ENCODE measurements at places on chromosomes 2 and 18.
A peak's percentile ranks its signal among the peaks of the same experiment; 100 is the strongest.

DNA sequence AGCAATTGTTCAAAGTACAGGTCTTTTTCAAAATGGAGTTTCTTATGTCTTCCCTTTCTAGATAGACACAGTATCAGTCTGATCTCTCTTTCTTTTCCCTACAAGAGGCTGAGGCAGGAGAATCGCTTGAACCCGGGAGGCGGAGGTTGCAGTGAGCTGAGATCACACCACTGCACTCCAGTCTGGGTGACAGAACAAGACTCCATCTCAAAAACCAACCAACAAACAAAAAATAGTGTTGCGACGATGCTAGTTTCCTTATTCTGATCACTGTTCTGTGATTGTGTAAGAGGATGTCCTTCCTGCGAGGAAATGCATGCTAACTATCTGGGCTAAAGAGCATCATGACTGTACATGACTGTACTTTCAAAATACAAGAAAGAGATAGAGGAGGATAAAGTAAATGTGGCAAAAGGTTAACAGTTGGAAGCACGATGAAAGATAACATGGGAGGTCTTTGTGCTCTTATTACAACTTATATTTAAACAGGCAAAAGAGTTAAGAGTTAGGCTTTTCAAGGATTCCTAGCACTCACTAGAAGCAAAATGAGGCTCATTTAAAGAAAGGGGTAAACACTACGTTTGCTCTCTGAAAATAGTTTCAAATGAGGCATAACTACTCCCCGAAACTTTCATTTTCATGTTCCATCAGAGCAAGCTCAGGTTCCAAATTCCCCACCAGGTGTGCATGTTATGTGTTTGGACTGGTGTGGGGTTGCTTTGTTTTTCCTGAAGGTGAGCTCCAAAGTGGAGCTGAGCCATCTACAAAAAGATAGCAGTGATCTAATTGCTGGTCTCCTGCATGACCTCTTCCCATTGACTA is 23.8 kb downstream of the SOWAHC start:
- no peak for DNase-seq

DNA sequence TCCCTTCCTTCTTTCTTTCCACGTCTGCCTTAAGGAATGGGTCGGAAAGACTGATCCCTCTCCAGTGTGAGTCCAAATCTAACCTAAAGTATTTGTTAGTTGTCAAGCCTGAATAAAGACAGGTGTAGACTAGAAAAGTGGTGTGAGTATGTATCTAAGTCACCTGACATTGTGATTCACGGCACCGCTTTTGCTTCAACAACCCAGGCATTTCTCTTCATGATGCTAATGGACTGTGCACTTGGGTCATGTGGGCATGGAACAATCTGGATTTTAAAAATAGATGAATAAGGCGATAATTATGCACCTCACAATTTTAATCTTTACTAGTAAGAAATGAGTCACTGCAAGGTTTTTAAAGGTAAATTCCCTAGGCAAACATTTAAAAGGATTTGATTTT is 107.5 kb downstream of the LIPG start:
- DNase-seq, result no peak

GRCh38 chr2:201244829-201245228 is 15.5 kb upstream of the CASP8 start:
- no peak for DNase-seq

DNA sequence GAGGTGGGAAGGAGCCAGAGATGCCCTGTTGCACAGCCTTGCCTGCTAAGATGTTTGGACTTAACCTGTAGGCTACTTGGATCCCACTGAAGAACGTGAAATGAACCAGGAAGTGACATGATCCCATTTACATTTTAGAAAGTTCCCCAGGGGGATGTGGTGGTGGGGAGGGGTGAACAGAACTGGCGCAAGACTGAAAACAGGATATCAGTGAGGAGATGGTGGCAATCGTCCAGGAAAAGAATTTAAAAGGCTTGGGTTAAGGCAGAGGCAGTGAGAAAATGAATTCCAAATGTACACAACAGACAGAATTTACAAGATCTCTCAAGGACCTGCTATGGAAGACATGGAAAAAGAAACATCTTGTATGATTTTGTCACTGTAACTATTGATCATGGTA is 42.3 kb downstream of the SULT1C2 start:
- no peak for DNase-seq

DNA sequence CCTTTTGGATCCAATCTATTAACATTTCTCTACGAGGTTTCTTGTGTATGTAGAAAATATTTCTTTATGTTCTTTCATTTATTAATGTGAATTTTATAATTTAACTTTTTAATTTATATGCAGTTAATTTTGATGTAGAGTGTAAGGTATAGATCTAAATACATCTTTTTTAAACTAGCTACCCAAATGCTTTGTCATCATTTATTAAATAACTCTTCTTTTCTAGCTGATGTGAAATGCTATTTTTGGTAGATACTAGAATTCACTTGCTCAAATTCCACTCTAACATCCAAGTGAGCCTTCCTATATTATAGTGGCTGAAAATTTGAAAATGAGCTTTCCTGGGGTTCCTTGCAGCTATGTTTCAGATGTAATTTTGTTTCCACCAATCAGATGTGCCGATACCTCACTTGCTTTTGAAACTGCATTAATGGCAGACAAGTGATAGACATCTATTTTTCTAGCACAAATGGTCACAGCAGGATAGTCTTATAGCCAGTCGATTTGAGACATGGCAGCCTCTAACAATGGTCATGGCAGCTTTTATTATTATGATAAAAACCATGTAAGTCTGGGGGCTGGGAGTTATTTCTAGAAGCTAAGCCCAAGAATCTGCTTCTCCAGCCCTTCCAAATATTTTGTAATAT is 10.9 kb upstream of the ICOS start:
- no peak for DNase-seq

DNA sequence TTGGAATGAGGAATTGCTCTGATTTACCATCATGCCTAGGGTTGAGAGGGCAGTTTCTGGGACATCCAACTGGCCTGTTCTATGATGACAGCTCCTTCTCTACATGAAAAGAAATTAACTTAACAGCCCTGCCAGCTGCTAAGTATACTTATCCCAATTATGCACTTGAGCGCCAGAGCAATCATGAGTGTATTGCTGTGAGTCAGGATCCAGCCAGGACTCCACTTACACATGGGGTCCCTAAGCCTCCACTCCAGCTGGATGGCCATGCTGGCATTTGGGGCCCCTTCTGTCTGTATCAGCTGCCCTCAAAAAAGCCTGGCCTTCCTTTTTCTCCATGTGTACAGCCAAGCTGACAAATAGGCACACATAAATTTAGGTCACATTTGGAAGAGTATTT is 481.9 kb downstream of the TMX3 start:
- DNase-seq, result no peak

GRCh38 chr2:240431271-240431660 is 4.2 kb upstream of the GPC1 start:
- no peak for DNase-seq

- no peak for DNase-seq
These were observed 472.4 kb upstream of the SPHKAP start for GRCh38 chr2:228653884-228654283.

- no peak for DNase-seq
These were observed 245.7 kb downstream of the MTX2 start for GRCh38 chr2:176514805-176515500.

GRCh38 chr18:3261373-3262233 is at the start of gene MYL12B:
MYL12B (plus strand) TSS chr18:3262133; CDS start chr18:3272899, 10,766 bp downstream.
- DNase-seq, result peak; percentile 96

DNA sequence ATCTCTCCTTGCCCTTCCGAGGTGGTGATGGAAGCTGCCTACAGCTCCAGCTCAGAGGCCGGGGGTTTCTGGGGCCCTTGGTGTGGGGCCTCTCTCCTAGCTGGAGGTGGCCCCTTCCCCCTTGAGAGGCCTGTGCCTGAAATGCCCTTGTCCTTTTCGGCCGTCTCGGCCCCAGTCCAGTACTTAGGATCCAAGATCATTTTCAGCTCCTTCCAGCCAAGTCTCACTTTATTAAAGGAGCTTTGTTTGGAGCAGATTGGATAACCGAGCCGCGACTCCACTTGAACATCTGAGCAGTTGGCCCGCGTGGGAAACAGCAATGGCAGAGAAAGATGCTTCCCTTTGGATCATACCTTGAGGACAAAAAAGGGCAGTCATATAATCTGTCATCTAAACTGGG is 125.0 kb downstream of the NEDD4L start:
- DNase-seq, result peak; percentile 18

DNA sequence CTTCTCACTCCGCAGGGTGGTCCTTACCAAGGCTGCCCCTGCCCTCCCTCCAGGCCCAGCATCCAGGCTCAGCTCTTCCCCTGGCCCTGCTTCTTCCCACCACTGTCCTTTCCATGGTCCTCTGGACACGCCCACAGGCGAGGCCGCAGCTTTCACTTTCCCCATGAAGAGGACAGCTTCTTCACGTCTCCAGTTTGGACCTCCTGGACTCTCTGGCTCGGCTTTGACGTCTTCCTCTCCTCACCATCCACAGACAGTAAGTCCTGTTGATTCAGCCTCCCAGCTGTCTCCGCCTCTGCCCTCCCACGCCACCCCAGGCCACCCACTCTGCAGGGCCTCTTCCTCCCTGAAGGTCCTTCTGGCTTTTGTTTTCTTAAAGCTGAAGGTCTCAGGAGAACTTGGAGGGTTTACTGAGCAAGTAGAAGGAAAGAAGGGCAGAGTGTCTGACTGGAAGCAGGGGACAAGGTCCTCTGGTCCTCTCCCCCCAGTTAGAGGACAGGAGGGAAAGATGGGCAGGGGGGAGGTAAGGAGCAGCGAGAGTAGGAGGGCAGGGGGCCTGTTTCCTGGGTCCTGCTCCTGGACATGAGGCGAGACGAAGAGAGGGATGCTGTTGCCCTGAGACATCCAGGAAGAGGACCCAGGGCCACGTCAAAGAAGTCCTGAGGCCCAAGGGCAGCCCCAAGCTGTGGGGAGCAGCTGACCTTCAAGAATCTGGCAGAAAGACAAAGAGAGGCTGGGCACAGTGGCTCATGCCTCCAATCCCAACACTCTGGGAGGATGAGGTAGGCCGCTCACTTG is 24.7 kb upstream of the NMUR1 start:
- peak; percentile 72 for DNase-seq

DNA sequence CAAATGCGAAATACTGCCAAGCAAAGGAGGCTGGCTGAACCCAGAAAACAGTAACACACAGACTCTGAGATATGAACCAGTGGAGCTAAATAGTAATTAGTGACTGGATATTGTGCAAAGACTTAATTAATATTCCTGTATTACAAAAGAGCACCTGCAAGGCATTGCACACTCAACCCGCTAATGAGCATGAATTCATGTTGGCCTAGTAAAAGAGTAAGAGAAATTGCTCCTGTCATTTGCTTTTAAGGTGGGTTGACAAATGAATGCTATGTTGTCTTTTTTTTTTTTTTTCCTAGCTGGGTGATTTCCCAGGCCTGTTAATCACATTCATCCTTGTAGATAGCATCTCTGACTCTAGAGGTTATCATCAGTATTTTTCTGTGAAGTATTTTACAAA is 87.0 kb upstream of the CERS6 start:
- DNase-seq, result no peak

GRCh38 chr2:206968134-206969086 is 29.1 kb downstream of the CPO start:
- no peak for DNase-seq

- no peak for DNase-seq
These were observed 115.8 kb downstream of the PIGN start for GRCh38 chr18:62071071-62071470.

- DNase-seq, result peak; percentile 29
These were observed 50.8 kb downstream of the TRIB2 start for GRCh38 chr2:12767541-12767940.

- DNase-seq, result peak; percentile 66
These were observed 165.7 kb upstream of the PXDN start for GRCh38 chr2:1910021-1910420.

- no peak for DNase-seq
These were observed 58.7 kb upstream of the ZNF397 start for GRCh38 chr18:35182151-35182550.

DNA sequence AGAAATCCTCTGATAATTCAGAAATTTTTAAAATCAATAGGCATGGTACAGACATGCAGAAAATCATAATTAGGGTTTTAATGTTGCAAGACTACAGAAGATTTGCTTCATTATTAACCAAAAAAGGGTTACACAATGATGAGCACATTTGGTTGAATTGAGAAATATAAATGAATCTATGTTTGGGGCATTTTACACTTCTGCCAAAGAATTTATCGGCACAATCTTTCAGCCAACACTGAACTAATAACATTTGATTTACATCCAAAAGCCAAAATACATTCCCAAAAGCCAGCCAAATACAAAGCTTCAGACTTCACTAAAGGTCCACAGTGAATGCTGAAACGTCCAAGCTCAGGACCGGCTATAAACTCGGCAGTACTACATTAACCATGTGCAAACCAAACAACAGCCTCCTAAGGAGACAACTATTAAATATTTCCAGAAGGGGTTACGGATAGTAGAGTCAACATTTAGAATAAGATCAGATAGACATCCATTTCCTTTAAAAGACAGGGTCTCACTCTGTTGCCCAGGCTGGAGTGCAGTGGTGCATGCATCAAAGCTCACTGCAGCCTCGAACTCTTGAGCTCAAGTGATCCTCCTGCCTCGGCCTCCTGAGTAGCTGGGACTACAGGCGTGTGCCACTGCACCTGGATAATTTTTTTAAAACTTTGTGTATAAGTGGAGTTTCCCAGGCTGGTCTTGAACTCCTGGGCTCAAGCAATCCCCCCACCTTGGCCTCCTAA is 29.4 kb downstream of the SPRED2 start:
- DNase-seq, result no peak

DNA sequence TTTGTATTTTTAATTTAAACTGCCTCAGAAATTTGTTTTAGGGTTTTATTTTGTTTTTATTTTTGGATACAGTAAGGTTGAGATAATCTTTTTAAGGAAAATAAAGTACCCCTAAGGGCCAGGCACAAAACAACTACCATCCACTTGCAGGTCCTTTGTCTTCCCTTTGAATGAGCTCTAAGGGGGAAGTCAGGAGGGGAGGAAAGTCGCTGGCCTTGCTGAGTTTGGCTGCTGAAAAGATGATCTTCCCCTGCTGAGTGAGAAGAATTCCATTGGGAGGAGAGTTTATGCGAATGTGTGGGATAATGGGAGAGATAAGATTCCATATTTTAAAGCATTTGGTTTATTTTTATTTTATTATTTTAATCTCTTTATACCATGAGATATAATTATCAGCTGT is 100.7 kb downstream of the ARHGAP15 start:
- no peak for DNase-seq

- DNase-seq, result no peak
These were observed 602.2 kb downstream of the NYAP2 start for GRCh38 chr2:226001716-226002115.
